ENCODE measurements at places on chromosomes 4 and X. TPM values are rescaled to one million over a fixed set of nuclear protein-coding genes. Genes with fewer than 3 reads are reported as not detected.

DNA sequence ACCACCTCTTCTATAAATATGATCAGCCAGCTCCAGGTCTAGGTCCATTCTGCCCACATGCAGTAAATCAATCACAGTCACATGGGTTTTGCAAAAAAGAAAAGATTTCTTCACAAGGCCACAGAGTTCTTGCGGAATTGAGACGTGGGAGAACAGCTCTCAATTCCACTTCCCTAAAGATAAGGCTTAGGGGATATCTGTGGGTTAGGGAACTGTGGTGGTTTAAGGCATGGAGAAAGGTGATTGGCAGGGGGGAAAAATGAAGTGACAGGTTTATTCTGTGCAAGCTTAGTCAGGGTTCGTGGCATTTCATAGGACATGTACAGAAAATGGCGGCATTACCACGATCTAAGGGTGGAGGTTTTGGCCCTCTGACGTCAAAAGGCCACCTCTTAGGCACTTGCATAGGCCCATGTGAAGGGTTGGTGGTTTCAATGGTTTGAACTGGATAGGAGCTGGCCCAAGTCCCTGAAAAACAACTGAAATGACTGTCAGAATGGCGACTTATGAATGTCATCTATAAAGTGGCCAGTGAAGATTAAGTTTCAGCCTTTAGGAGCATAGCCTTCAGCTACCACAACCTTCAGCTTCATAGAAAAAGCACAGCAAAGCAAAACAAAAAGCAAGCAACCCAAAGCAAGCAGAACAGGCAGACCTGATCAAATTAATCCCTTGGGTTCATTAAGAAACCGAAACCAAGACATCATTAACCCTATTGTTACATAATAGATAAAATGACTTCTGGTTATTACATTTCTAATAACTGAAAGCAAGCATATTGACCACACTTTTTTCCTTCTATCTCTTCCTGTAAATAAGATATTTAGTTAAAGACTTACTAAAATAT lies 289.8 kb upstream of the SFRP2 start:
- no peak for DNase-seq

Gene MAGEB17
- total RNA-seq: not detected

DNA sequence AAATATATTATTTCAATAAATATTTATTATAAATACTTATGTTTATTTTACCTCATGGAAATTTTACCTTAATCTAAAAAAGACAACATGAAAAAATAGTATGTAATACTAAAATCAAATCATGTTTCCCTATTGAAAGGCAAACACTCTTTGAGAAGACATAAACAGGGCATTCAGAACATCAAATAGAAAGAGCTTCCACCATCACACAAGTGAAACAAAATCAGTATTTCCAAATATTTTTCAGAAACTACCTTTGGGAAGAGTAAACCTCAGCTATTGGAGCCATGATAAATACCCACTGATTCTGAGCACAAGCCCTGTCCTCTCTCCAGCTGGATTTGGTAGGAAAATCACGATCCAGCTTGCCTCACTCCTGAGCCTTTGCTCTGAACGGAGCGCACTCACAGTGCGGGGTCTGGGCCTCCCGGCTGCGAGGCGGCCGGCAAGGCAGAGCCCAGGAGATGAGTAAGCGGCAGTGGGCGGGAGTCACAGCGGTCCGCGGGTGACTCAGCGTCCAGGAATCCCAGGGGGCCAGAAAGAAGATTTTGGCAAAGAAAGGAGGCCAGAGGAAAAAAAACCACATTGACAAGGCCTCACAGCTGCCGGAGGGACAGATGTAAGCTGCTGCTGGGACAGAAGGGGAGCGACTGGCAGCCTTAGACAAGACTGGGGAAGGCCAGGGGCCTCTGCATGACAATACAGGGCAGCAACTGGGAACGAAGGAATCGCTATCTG lies 14.7 kb upstream of the ANXA5 start:
- DNase-seq: peak; percentile 92

DNA sequence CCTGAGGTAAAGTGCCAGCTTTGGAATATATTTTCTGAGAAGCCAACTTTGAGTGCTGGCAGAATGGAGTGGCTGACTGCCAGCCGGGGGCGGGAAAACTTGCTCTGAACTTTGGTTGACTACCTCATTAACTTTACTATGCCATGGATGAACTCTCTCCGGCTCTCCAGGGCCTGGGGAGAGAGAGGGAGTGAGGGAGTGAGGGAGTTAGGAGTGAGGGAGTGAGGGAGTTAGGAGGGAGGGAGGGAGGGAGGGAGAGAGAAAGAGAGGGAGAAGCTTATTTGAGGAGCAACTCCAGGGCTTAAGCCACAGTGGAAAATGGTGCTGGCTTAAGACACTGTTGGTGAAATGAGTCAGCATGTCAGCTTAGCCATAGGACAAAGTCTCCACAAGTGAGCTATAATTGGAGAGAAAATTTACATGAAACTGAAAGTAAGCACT lies 280.9 kb upstream of the RPS6KA3 start:
- no peak for DNase-seq

DNA sequence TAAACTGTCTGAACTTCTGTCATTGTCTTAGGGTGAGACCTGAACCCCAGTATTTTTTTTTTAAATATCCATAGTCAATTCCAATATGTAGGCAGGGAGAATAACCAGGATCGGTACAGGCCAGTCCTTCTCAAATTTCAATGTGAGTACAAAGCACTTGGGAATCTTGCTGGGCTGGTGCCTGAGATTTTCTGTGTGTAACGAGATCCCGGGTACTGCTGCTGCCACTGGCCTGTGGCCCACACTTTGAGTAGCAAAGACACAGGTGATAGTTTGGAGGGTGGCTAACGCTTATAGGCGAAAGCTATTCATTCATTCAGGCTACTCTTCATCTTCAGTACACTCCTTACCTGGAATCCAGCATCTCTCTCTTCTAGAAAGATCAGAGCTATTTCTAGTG lies 923.6 kb upstream of the TENM3 start:
- no peak for DNase-seq
